ENCODE measurements at places on chromosomes 3 and 15.

- no peak for DNase-seq
These were observed 275.9 kb upstream of the NR2F2 start for GRCh38 chr15:96054621-96055020.

DNA sequence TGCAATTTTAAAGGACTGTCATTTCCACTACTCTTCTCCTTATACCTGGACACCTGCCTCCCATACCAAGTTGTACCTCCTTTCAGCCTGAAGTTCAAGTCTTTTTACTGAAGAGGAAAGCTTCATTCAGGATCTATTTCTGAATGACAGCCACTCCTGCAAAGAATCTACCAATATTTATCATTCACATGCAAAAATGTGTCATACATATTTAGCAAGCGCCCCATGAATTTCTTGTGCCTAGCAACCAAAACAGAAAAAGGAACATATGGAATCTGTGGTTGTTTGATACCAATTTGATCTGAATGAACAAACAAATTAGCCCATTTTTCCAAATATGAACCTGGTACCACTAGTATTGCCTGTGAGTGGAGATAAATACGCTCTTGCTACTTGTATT lies 16.8 kb downstream of the GJD2 start:
- DNase-seq, result no peak

- no peak for DNase-seq
These were observed 12.3 kb downstream of the ALPK3 start for GRCh38 chr15:84829428-84829827.

GRCh38 chr3:106447723-106448301 lies 579.0 kb upstream of the CBLB start:
- DNase-seq, result no peak

DNA sequence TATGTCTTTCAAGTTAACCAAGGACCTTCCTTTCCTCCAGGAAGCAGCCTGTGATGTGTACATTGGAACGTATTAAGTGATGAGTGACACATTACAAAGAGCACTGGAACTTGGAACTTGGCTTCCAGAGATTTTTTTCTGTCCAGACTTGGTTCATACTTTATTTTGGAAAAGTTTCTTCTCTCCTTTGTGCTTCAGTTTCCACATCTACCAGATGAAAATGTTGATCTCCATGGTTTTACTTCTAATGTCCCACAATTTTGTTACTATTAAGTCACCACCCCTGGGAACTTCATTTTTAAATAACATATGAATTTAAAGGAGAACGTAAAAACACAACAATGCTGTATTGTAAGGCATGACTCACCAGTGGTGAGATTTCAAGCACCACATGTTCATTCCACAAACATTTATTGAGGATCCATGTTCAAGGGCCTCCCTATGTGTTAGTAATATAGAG lies 290.7 kb upstream of the LMCD1 start:
- DNase-seq, result no peak

- DNase-seq, result peak; percentile 18
These were observed 16.0 kb upstream of the ADIPOQ start for GRCh38 chr3:186826410-186826975.

- DNase-seq, result no peak
These were observed 85.5 kb downstream of the FLNB start for GRCh38 chr3:58093574-58094195.

- no peak for DNase-seq
These were observed 118.5 kb downstream of the EEFSEC start for GRCh38 chr3:128271536-128272332.

DNA sequence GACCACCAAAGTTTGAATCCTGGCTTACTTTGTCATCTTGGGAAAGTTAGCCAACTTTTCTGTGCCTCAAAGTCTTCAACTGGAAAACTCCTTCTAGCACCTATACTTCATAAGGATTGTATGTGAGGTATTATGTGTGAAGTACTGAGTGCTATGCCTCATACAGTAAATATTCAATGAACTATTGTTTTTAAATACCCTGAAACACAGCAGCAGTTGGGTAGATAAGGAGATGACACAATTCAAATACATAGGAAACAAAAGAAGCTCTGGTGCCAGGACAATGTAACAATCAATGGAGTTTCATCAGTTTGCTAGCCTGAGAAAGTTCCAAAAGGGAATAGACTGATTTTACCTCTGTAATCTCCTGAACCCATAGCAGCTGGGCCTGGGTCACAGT lies 43.3 kb downstream of the TUBGCP4 start:
- DNase-seq, result no peak

- DNase-seq, result no peak
These were observed 21.8 kb downstream of the PCOLCE2 start for GRCh38 chr3:142866841-142867631.

DNA sequence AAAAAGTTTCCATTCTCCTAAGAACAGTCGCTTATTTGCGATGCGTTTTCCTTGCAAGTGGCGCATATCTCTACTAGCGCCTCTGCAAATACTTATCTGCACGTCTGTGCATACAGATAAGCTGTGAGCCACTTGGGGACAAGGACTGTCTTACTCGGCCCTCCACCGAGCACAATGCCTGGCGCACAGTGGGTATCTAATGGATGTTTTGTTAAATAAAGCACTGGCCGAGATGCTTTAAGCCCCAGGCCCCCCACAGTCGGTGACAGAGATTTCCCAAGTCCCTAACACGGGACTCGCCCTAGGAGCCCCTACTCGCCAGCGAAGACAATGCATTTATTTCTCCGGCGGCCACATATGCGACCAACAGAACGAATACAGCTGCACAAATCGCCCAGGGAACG lies 503 bp downstream of the HLTF start:
- peak; percentile 7 for DNase-seq

GRCh38 chr15:34434627-34435305 lies 2.8 kb downstream of the GOLGA8A start:
- no peak for DNase-seq

DNA sequence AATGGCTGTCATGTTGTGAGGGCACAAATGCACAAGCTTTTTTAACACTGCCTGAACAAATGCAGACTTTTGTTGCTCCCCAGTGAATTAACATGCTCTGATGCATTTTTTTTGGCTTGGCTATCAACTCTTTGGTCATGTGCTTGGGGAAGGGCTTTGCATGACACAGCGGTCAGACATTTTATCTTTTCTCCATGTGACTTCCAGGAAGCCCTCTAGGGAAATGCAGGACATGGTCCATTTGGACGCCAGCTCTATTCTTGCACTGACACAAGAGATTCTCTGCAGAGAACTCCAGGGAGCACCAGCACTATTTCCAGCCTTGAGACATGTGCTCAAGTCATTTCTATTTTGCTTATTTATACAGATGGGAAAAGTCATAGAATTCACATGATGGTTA lies 46.2 kb downstream of the NEK11 start:
- no peak for DNase-seq

DNA sequence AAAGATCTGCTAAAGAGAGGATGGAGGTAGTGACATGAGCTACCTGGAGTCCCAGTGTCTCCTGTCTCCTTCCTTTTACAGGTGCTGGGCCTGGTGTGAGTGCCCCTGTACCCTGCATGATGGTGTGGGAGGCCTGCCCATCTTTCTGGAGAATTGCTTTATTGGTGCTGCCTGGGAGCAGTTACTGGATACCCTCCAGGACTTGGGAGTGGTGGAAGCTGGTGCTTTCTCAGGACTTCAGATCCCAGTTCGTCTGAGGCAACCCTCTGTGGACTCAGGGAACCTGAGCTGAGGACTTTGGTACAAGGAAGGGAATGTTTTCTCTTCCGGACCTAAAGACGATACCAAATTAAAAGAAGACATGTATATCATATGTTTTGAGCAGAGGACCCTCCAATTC lies 18.3 kb upstream of the NUDT16 start:
- no peak for DNase-seq

DNA sequence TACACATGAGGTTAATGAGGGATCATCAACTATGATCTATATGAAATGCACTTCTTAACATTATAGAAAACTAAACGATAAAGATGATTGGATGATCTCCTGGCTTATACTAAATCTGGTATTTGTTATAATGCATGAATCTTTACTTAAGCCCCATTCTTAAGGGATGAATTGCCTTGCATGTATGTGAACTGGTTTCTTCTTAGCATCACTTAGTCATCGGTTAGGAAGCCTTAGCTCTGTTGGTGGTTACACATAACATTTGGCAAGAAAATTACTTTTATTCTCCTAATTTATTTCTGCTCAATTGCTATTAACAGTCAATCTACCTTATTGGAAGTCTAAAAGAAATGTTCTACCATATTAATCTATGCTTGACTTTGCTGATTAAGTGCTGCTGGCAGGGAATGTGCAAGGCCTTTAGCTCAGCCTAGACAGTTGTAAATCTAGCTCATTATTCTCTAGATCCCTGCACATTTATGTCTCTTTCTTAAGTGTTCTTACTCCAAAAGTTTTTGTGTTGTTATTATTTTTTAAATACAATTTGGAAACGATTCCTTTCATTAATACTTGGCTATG lies 356.0 kb downstream of the ZPLD1 start:
- DNase-seq, result no peak

DNA sequence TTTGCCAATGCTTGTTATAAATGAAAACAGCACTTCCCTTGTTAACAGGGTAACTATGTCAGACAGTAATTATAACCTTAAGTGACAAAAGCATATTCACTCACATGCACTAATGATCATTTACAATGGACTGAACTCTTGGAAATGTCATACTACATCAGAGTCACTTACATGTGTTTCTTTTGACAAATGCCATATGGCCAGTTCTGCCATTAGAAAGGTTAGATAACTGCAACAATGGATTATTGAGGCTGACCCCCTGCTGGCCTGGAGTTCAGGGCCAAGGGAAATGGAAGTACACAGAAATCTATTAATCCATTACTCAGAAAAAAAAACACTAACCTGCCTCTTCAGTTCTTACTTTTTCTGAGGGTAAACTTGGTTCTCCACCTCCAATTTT lies 313.4 kb downstream of the CNTN3 start:
- DNase-seq, result no peak
